Pancreas (tissue), 10 donors: ENCODE measurements at places on chromosomes 12 and 14. TPM values are rescaled to one million over a fixed set of nuclear protein-coding genes. Genes with fewer than 3 reads are reported as not detected.
A peak's percentile ranks its signal among the peaks of the same experiment; 100 is the strongest.

Gene CCDC197
- not detected for total RNA-seq

Gene REC8
- total RNA-seq, result 5.6 TPM

Gene TMCC3
- total RNA-seq, result 6.3 TPM

Gene SERPINA5
- 93.5 TPM for total RNA-seq

Gene MMAB
- 18.6 TPM for total RNA-seq

Gene CDCA4
- total RNA-seq, result 2.5 TPM

Gene MYO1H
- not detected for total RNA-seq

DNA sequence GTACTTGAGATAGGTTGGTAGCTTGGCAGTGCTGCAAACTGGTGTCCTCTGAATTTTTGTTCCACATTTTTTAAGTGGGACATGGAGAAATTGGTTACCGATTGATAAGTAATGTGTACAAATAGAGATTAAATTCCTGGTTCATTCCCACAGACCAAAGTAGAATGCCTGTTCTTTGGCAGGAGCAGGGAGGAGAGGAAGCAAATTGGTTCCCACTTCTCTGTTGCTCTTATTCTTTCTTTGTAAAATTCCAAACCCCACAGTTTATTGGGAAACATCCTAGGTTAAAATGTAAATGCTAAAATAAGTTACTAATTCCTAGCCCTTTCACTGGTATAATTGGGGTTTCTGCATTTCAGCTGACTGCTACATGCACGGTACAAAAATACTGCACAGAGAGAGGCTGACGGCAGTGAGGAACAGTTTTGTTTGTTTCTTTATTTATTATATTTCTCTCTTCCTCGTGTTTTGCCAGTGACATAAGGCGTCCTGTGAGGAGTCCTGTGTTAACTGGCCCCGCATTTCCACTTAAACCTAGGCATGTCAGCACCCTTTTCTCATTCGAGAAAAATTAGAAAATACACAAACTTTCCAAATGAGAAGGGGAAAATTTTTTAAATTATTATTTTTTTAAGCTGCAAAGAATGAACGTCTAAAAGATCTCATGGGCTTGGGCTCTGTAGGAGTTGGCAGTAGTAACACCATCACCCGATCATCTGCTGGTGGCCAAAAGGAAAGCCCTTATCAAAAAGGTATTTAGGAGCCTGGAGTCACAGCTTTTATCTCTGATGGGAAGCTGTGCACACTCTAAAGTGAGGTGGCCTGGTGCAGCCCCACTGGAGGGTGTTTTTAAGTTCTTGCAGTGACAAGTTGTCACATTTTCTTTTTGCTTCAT lies 25.4 kb upstream of the BCL7A start:
- no peak for DNase-seq

- DNase-seq, result no peak
Measured at GRCh38 chr14:30998100-30998706, 27.2 kb upstream of the AP4S1 start.

- no peak for DNase-seq
Measured at GRCh38 chr12:119375883-119376190, 41.3 kb downstream of the CCDC60 start.

- no peak for DNase-seq
Measured at GRCh38 chr12:92471551-92471950, 231.2 kb upstream of the PLEKHG7 start.

- DNase-seq, result no peak
Measured at GRCh38 chr12:13425766-13426165, 229.2 kb downstream of the EMP1 start.

DNA sequence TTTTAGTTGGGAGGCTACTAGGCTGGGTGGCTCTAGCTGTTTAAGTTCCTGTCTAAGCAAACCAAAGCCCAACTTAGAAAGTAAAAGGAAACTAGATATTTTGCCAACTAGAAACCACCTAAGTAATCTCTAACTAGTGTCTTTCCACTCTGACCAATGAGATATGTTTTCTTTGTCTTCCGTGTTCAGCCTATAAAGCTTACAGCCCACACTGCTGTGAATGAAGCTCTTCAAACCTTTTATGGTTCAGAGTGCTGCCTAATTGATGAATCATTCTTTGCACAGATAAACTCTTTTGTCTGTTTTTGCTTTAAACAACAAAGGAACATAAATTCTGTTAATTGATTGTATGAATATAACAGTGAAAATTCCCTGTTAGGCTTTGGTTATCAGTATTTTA lies 66.1 kb downstream of the FUT8 start:
- no peak for DNase-seq

DNA sequence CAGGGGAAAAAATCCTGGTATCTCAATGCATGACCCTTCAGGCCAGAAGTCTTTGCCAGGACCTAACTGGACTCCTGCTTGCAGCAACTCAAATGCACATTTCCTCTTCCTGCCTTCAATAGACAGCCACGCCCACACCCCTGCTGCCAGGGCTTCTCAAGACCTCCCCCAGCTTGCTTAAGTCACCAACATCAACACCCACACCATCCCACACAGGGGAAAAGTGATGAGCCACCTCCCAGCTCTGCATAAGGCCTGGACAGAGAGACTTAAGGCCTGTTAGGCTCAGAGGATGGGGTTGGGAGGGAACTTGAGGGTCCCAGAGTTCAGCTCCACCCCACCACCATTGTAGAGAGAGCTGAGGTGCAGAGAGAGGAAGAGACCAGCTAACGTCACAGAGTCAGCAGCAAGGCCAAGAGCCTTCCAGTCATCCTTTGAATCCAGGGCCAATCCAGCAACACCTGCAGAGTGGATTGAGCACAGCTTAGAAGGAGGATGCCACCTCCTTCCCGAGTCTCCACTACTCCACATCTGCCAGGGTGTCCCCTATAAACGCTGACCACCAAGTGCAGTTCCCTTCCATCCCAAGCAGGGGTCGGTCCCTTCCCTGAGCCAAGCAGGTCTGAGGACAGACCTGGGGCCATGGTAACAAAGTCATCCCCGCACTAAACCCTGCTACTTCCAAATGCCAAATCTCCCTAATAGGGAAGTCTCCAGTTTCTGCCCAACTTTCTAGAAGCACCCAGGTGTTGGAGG lies 50.0 kb downstream of the KDM2B start:
- no peak for DNase-seq

GRCh38 chr14:35403603-35404448 lies 723 bp downstream of the NFKBIA start:
- DNase-seq, result peak; percentile 97

- DNase-seq, result no peak
Measured at GRCh38 chr14:94665544-94665943, 53.4 kb downstream of the SERPINA3 start.

- DNase-seq, result no peak
Measured at GRCh38 chr12:26374934-26375680, 179.7 kb downstream of the SSPN start.

DNA sequence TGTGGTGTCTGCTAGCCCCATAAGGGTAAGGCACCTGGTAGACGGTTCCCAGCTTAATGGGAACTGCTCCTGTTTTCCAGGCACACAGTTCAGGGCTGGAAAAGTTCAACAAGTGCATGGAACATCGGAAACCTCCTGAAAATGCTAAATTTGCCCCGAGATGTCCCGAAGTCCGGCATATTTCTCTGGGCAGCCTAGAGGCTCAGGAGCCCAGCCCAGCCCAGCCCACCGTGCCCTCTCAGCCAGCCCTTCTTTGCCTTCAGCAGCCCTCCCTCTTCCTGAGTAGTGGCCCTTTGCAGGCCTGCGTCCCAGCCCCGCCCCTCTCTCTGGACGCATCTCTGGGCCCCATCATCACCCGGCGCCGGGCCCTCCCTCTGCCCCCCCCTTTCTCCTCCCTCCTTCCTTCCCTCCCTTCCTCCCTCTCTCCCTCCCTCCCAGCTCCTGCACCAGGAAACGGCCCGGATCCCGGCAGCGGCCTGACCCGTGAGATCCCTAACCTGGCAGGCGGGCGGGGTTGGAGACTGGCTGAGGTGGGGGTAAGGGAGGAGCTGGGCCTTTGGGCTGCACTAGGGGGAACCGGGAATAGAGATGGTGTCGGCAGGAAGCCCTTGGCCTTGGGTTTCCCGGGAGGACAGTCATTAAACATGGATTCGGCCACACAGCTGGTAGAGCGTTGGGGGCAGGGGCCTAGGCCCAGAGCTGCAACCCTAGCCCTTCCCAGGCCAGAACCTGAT lies at the start of gene BCL2L2:
Gene BCL2L2, plus strand, starts transcription at position 422 of the 734 bp plus-strand sequence. CDS start 935 bp downstream, outside the sequence.
- DNase-seq, result peak; percentile 85

GRCh38 chr14:102029956-102030355 lies 56.9 kb downstream of the HSP90AA1 start:
- DNase-seq, result no peak
